ENCODE measurements at places on chromosomes 13 and 19. TPM values are rescaled to one million over a fixed set of nuclear protein-coding genes. Genes with fewer than 3 reads are reported as not detected.

Gene OR1I1
- not detected for total RNA-seq

Gene ZNF93
- total RNA-seq, result 9.2 TPM

Gene ANGPTL4
- not detected for total RNA-seq

Gene LILRB3
- 9.1 TPM for total RNA-seq

Gene WDR87
- not detected for total RNA-seq

Gene MISP3
- 1.6 TPM for total RNA-seq

Gene KLK8
- total RNA-seq, result not detected

Gene C1QTNF9B
- total RNA-seq, result not detected

Gene PLVAP
- 0.23 TPM for total RNA-seq

Gene CLEC17A
- total RNA-seq, result not detected

Gene C13orf46
- 13.9 TPM for total RNA-seq

Gene GJA3
- total RNA-seq, result 0.09 TPM
